CD4-positive, alpha-beta T cell treated with Interleukin-6 at 100 ng/mL for 8 hours (primary cell): ENCODE measurements at places on chromosomes 16 and 17.
A peak's percentile ranks its signal among the peaks of the same experiment; 100 is the strongest.

DNA sequence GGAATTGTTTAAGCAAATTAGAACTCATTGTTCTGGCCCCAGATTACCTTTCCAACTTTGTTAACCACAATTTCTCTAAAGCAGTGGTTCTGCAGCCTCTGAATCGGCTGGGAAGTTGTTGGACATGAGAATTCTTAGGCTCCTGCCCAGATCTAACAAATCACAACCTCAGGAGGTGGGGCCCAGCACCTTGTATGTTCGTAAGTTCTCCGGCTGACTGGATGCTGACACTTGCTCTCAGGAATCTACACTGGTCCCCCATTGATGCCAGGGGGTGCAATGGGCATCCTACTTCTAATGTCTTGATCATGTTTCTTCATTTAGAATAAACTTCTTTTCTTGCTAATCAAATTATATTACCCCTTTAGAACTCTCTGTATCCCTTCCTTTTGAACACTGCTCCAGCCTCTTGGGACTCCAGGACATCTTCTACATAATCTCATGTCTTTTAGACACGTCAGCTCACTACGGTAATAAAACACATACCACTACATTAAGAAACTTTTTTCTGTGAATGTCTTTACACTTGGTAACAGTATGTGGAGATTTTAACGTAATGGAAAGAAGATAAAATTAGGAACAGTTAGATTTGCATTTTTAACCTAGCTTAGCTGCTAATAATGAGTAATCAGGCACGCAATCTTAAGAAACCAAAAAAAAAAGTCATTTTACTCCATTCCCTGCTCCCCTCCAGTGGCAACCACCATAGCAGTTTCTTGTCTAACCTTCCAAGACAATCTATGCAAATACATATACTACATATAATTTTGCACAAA lies 143.2 kb downstream of the ITFG1 start:
- no peak for DNase-seq

- DNase-seq, result no peak
These were observed 30.4 kb downstream of the CCDC182 start for GRCh38 chr17:57714665-57715180.

DNA sequence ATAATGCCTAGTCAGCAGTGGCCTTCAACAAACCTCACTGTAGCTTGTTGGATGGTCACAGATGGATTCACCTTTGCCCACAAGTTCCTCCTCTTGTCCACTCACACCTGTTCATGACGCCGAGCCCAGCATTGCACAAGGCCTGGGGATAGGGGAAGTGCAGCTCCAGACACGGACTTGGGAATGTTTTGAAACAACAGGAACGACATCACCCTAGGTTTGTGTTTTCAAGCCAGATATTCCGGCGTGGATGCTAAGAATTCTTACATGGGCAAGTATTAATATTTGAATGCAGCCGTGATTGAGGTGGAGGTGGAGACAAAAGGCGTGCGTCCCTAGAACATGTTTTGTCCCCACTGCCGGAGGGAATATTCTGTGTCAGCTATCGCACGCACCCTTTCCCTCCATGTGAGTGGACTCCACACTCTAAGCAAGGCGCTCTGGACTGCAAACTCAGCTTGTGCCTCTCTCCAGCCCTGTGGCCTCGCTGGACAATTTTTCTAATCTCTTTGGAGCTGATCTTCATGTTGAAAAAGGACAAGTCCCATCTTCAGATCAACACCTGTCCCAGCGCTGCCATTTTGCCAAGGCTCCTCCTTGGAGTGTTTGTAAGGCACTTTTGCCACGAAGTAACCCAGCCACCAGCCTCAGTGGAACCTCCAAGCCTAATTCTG lies 2.0 kb upstream of the BANP start:
- DNase-seq, result no peak

DNA sequence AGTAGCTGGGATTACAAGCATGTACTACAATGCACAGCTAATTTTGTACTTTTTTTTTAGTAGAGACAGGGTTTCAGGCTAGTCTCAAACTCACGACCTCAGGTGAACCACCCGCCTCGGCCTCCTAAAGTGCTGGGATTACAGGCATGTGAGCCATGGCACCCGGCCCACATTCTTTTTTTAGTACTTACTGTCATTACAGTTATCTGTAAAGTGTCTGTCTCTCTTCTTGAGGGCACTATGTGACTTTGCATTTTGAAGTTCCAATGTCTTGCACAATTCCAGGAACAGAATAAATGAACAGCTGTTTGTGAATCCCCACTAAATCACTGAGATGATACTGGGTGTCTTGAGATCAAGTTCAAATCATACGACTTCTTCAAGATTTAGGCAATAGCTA lies 1540.3 kb downstream of the CDH11 start:
- no peak for DNase-seq

GRCh38 chr16:83942815-83943515 lies 10.1 kb upstream of the OSGIN1 start:
- DNase-seq, result no peak

- no peak for DNase-seq
These were observed 19.9 kb upstream of the RSL1D1 start for GRCh38 chr16:11871193-11871592.

GRCh38 chr17:40498281-40499084 lies 2.9 kb downstream of the TNS4 start:
- DNase-seq, result no peak

DNA sequence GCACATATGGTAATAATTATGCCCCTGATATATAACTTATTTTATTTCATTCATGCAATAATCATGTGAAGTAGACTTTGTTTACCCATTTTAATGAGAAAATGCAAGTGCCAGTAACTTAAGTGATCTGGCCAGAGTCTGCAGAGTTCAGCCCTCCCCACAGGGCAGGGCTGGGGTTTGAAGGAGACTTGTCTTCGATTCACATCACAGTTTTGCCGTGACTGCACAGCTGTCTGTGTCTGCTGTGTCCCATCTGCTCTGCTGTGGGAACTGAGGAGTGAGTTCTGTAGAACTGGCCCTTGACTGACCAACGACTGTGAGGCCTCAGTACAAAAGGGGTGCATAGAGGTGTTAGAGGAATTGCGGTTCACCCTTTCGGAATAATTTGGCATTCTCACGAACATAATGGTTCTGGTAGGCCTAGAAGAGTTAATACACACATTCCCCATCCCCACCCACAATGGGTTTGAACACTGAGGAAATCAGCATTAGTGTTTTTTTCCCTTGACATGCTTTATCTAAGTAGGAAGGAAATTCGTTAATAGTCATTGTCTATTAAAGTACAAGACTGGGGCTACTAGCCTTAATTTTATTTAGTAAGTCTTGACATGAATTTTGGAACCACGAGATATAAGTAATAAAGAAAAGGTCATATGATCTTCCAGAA lies 113.6 kb upstream of the MON1B start:
- no peak for DNase-seq

DNA sequence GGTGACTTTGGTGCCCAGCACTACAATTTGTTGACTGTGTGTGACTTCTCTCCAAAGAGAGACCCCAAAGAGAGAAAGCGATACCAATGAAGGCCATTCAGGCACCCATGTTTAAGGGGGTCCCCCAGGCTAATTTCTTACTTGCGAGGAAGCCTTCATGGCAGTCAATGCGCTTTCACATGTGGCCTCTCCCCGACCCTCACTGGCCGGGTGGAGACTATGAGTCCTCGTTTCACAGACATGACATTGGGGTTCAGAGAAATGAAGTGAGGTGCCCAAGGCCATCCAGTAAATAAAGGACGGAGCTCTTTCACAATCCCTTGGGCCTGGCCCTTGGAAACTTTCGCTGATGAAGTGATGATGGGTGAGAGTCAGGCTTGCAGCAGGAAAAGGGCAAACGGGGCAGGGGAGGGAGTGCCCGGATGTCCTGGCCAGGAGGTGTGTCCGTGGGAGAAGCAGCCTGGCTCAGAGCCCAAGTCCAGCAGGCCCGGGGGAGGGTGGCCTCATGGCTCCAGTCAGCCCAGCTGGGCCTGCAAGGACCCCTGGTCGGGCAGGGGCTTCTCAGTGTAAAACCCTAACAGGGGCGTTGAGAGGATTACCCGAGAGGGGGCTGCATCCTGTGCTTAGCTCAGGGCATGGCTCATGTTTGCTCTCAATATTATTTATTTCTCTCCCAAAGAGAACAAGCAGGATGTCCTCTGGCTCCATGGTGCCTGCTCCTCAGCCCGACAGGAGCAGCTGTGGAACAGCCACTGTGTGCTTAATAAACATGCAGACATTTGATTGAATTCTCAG lies 14.7 kb downstream of the TBX2 start:
- DNase-seq, result no peak

DNA sequence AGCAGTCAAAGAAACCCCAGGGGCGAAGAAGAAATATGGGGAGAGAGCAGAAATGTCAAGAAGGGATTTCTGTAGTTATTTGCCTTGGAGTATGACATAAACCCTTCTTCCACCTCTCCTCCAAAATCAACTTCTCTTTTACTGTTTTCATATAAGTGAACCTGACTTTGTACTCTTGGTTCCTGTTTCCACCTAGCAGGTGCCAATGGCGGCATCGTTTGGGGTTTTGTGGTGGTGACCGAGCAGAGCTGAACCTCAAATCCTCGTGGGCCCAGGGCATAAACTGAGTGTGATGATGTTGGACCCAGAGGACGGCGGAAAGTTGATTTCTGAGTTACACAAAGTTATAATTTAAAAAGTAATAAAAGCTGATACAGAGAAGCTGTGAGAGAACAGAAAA lies 39.6 kb upstream of the PSMD7 start:
- no peak for DNase-seq

DNA sequence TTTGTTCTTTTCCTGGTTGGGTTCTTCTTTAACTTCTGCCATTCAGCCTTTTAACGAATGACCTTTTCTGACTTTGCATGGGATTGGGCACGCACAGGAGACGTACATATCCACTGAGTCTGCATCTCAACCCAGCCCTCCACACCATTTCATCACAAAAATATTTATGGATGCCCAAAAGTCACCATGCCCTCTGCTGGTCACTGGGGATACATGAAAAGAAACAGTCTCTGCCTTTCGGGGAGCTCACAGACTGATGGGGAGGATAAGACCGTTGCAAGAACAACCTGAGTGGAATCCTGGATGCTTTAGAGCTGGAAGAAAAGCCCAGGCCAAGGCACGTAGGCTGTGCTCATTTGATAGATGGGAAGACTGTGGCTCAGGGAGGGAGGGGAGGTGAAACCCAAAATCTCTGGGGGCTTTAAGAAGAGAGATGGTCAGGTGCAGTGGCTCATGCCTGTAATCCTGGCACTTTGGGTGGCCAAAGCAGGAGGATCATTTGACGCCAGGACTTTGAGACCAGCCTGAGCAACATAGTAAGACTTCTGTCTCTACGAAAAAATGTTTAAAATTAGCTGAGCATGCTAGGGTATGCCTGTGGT lies 7.9 kb upstream of the MT2A start:
- DNase-seq, result peak; percentile 24

DNA sequence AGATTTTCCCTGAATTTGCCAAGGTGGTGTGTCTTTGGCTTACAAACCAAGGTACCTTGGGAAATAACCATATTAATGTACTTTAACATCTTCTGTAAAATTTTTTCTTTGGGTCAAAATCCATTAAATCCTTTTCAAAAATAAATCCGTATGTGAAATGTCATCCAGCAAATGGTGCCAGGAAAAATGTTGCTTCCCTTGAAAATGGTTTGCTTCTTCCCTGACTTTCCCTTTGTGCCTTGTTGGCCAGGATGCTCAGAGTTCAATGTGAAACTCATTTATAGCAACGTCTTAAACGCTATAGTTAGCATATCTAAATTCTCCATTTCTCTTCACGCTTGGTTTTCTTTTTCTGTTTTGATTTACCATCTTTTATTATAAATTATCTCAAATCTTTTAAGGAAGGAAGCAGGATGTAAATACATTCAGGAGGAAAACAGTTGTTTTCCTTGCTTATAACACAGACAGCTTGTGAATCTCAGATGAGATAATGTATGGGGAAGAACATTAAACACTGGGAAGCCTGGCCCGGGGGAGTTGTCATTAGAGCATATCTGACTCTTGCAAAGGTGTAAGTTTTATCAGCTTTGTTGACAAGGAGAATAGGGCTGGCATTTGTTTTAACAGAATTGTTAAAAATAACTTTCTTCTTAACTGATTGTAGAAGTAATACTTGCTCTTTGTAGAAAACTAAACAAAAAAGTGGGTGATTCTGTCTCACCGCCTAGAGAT lies 42.1 kb downstream of the GPRC5B start:
- no peak for DNase-seq

GRCh38 chr17:67238991-67239390 lies 6.0 kb downstream of the HELZ start:
- no peak for DNase-seq

- no peak for DNase-seq
These were observed 1.6 kb downstream of the SNAI3 start for GRCh38 chr16:88684569-88685155.

- DNase-seq, result no peak
These were observed 520.8 kb downstream of the HAPSTR1 start for GRCh38 chr16:9612267-9612666.

DNA sequence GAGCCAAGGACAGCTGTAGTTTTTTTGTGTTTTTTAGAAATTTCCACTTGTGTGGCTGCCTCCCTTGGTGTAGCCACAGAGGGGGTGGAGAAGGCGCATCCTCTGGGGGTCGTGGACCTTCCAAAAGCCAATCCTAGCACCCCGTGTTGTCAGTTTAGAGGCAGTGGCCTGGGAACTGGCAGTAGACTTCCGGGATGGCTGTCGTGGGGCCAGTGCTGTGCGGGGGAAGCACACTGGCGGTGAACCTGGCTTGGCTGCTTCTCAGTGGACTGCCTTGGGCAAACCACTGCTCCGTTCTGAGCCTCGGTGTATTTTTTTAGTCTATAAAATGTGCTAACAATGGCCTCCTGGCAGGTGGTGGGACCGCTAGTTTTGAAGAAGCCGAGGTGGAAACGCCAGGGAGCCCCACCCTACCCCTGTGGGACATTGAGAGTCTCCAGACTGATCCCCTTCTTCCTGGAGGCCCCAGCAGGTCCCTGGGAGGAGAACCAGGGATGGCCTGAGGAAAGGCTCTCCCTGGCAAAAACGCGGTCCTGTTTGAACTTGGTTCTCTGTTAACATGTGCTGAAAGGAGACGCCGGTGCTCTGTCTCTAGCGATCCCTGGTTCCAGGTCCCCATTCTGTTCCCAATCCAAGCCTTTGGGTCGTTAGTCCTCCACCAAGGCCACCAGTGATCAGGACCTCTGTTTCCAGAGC lies 125.7 kb downstream of the CMIP start:
- DNase-seq, result no peak

- DNase-seq, result peak; percentile 83
These were observed 6.6 kb upstream of the DPEP2 start for GRCh38 chr16:68005786-68006286.

DNA sequence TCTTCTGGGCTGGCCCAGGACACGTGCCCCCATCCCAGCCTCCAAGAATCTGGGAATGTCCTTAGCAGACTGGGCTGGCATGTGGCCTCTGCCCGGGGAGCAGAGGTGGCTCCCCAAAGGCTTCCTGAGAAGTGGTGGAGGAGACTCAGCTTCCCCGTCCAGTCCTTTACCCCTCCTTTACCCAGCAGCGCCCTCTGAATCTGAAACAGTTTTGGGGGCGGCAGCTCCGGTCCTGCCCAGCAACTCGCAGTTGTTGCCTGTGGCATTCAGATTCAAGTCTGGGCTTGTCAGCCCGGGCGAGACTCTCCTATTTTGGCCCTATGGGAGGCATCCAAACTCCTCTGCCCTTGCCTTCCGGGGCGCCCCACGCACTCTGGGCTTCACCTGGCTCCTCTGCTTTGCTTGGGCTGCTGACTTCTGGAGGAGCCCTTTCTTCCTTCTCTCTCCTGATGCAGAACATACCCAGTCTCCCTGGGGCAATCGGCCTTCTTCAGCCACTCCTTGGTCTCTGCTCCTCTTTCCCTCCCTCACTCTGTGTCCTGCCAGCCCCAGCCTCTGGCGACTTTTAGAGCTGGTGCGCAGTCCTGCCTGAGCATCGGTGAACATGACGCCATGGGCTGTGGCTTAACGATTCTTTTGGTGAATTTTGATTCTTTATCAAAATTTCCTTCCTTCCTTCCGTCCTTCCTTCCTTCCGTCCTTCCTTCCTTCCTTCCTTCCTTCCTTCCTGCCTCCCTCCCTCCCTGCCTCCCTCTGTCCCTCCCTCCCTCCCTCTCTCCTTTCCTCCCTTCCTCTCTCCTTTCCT lies 55.2 kb downstream of the CMIP start:
- DNase-seq, result no peak
